ENCODE measurements at places on chromosomes 1 and 21.
A peak's percentile ranks its signal among the peaks of the same experiment; 100 is the strongest.

DNA sequence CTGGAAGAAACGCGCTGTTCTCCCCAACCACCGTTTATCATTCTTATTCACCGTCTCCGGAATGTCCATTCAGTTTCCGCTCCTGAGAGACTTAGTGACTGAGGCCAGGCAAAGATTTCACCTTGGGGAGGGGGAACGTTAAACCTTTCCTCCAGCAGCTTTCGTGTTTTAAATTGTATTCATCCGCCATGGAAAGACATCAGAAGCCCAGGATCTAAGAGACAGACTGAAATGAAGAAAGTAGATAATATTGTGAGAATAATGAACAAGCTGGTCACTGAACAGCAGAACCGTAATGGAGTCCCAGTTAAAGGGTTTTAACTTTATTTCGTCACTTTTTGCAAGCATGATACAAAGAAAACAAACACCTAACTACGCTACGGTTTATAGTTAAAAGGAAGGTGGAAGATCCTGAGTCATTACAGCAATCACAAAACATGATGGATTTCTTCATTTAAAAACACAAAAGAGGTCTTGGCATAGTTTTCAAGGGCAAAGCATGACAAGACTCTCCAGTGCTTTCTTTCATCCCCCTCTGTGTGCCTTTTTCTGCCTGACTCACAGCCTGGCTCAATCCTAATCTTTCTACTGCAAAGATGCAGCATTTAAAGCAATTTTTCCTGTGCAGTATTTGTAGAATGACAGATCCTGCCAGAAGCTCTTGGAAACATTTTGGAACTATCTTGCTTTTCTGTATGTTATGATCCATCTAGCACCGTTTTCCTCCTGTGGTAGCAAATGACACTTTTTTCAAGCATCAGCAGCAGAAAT lies 722 bp upstream of the SLC19A2 start:
- DNase-seq, result peak; percentile 49
- peaks cover 24% of the 10 kb centered on the region for H3K4me1 ChIP-seq
- H3K27me3 ChIP-seq, result no peaks in the 10 kb centered on the region
- H3K27ac ChIP-seq, result peak overlapping the region; percentile 96
- H3K4me3 ChIP-seq, result peak overlapping the region; percentile 14

DNA sequence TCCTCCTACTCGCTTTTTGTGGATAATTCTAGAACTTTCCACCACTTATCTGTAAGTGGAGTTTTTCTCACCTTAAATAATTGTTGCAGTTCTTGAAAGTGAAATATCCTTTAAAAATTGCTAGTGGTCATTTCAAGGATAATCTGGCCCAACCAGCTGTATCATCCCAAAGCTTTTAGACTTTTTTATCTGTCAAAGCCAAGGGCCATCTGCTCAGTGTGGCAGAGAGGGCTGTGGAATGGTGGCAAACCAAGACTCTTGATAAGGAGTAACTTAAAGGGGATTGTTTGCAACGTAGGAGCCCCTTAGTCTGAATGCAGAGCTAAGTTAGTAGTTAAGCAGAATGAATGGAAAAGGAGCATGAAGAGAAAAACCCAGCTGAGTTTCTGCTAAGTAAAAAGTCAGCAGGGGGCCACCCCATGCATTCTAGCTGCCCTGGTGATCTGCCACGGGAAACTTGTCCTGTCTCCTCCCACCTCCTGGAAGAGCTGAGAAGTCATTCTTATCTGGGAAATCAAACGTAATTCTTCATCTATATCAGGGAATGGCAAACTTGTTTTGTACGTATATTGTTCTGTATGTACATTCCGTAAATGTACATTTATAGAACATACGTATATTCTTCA lies 169.3 kb downstream of the PRDM2 start:
- no peak for DNase-seq
- no peaks in the 10 kb centered on the region for H3K4me1 ChIP-seq
- H3K27ac ChIP-seq, result no peak overlapping the region
- no peak overlapping the region for H3K4me3 ChIP-seq
- H3K27me3 ChIP-seq, result no peaks in the 10 kb centered on the region

DNA sequence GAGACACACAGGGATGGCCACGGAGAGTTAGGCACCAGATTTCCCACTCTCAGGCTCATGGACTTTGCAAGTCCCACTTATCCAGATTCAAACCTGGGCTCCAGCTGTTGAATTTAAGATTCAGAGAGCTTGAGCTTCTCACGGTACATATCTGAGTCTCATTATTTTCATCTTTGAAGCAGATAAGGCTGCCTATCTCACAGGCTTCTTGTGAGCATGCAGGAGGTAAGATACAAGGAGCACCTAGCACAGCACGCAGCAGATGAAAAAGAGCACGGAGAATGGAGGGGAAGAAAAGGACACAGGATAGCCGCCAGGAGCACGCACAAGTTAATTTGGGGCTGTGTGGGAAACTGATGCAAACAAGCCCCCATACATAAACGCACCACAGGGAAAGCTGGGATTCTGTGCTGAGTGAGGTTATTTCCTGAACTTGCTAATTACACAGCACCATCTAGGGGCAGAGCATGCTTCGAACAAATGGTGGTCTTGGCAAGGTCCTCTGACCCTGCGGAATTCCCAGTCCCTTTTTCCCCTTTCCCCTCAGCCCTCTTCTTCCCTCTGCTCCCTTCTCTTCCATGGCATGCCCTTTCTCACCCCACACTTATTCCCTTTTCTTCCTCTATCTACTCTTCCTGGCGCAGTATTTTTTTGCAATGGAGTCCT lies 134.7 kb upstream of the VANGL1 start:
- H3K4me3 ChIP-seq, result no peak overlapping the region
- no peaks in the 10 kb centered on the region for H3K27me3 ChIP-seq
- H3K27ac ChIP-seq, result no peak overlapping the region

DNA sequence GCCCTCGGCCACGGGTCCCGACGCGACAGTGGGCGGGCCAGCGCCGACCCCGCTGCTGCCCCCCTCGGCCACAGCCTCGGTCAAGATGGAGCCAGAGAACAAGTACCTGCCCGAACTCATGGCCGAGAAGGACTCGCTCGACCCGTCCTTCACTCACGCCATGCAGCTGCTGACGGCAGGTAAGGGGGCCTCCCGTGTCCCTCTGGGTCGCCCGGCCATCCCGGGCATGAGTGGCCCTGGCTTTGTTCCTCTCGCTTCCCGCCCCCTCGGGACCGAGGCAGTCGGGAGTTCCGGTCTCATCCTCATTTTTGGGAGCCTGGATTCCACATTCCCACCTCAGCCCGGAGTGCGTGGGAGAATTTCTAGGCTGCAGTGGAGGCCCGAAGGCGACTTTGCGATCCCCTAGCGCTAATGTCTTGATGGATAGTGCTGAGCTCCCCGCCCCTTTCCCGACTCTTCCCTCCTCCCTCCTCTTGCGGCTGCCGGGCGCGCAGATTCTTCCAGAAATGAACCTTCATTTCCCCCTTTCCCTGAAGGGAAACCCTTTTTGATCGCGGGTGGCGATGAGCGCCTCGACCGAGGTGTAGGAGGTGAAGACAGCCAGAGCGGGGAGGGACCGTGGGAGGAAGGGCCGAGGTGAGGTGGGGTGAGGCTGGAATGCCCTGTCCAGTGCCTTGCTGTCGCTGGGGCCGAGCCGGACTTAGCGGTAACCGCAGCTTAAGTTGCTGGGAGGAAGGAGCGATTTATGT lies 705 bp downstream of the KHDRBS1 start:
- peak overlapping the region; percentile 99 for H3K27ac ChIP-seq
- H3K4me3 ChIP-seq, result peak overlapping the region; percentile 97
- H3K4me1 ChIP-seq, result peaks cover 13% of the 10 kb centered on the region
- peak; percentile 71 for DNase-seq

- no peak for DNase-seq
- no peak overlapping the region for H3K4me3 ChIP-seq
- no peaks in the 10 kb centered on the region for H3K27me3 ChIP-seq
These were observed 8.4 kb upstream of the NBPF11 start for GRCh38 chr1:148160343-148161052.

- peaks cover 37% of the 10 kb centered on the region for H3K4me1 ChIP-seq
- no peak for DNase-seq
- no peak overlapping the region for H3K27ac ChIP-seq
- no peaks in the 10 kb centered on the region for H3K27me3 ChIP-seq
- H3K36me3 ChIP-seq, result no peaks in the 10 kb centered on the region
- no peak overlapping the region for H3K4me3 ChIP-seq
These were observed 441.1 kb upstream of the VAMP3 start for GRCh38 chr1:7329868-7330615.

DNA sequence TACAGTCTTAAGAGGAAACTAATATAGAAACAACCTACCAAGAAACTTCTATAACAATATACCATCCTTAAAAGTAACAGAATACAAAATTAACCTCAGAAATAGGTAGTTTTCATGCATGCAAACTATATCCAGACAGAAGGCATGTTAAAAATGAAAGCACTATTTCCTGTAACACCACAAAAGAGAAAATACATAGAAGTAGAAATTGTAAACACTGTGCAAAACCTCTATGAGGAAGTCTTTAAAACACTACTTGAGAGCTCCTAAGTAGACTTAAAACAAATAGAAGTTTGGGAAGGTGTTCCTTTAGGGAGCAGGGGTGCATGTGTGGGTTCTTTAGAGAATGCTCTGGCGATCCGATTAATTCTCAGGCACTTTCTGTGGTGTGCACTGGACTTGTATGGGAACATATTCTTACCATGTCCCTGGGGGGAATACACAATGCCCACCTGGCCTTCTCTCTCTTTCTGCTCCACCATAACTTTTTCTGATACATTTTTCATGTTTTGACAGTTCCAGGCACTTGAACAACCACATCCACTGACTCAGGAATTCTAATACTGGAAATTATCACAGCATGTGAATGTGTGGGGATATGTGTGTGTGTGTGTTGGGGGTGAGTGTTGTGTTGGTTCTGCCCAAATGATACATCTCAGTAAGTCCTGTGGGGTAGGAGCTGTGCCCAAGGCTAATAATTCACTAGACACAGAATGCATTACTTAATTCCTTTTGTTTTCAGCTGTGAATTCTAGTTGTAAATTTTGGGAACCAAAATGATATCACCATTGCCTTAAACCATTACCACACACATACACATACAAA lies 866.3 kb upstream of the B3GALT2 start:
- H3K4me1 ChIP-seq, result no peaks in the 10 kb centered on the region
- no peaks in the 10 kb centered on the region for H3K36me3 ChIP-seq
- no peak overlapping the region for H3K27ac ChIP-seq

DNA sequence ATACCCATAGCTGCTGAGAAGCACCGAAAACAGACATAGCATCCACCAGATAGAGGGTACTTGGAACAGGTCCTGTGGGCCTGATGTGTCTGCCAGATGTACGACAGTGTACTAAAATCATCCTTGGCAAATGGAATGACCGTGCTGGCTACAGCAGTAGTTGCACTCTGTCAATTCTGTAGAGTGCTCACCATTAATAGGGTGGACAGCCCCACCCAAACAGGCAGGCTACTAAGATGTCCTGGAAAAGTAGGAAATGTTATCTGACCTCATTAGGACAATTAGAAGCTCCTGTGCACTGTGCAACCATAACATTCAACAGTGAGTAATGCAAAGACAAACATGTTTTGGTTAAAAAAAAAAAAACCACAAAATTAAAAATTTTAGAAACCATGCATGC lies 106.2 kb downstream of the PTPN14 start:
- no peak for DNase-seq
- H3K4me1 ChIP-seq, result peaks cover 35% of the 10 kb centered on the region
- no peaks in the 10 kb centered on the region for H3K36me3 ChIP-seq
- H3K4me3 ChIP-seq, result no peak overlapping the region

GRCh38 chr1:154999571-155000410 lies 2.8 kb upstream of the ZBTB7B start:
- no peaks in the 10 kb centered on the region for H3K36me3 ChIP-seq
- H3K27ac ChIP-seq, result peak overlapping the region; percentile 98
- peaks cover 11% of the 10 kb centered on the region for H3K4me1 ChIP-seq
- peak; percentile 76 for DNase-seq

DNA sequence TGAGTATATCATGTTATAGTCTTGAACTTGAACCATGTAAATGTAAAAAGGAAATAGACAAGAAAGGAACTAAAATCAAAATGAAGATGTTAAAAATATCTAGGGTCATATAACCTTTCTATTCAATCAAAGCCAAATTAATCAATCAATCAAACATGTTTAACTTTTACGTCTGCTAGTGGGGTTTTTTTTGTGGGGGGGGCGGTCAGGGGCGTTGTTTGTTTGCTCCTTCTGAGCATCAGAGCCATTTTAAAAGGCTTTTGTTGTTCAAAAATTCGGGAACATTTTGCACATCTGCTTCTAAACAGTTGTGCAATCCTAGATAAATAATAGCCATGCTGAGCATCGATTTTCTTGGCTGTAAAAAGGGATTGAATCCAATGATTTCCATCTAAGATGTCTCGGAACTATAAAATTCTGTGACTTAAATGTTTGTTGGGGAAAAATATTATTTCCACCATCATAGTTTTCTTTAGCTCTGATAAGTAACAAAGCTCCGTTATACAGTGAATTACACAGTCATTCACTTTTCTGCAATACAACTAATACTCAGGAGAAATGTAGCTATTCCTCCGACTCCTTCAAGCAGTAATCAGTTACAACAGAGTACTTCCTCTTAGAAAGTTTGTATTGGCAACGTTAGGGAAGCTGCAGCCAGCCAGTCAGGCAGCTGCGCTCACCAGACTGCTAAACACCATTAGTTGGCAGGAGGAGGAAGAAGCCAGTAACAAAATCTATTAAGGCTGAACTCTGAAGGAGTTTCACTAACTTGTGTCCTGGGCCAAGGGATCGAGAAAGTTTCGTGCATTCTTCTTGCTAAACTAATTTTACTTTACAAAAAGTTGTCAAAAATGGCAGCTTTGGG lies 2.2 kb downstream of the SPATA6 start:
- DNase-seq, result peak; percentile 20
- H3K4me3 ChIP-seq, result no peak overlapping the region
- H3K36me3 ChIP-seq, result no peaks in the 10 kb centered on the region
- no peaks in the 10 kb centered on the region for H3K27me3 ChIP-seq
- H3K4me1 ChIP-seq, result peaks cover 12% of the 10 kb centered on the region

DNA sequence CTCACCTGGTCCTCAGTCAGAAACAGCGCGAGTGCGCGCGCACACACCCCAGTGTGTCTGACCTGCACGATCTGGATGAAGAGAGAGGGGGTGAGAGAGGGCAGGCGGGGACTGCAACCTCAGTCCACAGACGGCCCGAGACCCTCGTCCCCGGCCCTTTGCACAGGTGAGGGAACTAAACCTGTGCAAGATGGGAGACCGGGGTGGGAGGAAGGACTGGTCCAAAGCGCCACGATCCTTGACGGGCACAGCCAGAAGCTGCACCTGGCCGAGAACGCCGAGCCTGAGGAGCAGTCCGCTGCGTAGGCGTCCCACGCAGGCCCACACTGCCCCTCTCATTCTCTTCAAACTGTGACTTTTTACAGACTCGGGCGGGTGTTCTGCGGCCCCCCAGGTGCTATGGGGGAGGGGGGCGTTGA lies 519 bp upstream of the IQCC start:
- H3K4me3 ChIP-seq, result peak overlapping the region; percentile 36
- no peaks in the 10 kb centered on the region for H3K36me3 ChIP-seq
- H3K4me1 ChIP-seq, result no peaks in the 10 kb centered on the region
- H3K27me3 ChIP-seq, result no peaks in the 10 kb centered on the region

DNA sequence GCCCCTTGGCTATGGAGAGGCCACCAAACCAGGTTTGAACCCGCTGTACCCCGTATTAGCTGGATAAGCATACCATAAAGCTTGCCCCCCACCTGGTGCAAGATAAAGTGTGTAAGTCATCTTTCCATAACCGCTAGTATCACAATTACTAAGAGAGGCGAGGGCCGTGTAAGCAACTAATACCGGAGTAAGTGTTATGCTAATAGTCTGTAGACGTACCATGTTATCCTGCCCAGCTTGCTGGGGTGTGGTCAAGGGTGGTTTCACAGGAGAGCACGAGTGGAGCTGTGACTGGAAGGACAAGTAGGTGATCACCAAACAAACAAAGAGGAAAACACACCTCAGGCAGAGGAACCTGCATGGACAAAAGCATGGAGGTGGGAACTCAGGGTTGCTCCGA lies 3.6 kb upstream of the TNFRSF1B start:
- peaks cover 7% of the 10 kb centered on the region for H3K27me3 ChIP-seq
- no peak overlapping the region for H3K4me3 ChIP-seq
- DNase-seq, result no peak
- H3K27ac ChIP-seq, result no peak overlapping the region
- no peaks in the 10 kb centered on the region for H3K36me3 ChIP-seq

All from hepatocyte (in vitro differentiated cells).